Renal cortical epithelial cell (primary cell): ENCODE measurements at places on chromosomes 16 and 17. TPM values are rescaled to one million over a fixed set of nuclear protein-coding genes. Genes with fewer than 3 reads are reported as not detected.

Gene PAM16
- total RNA-seq, result 9.1 and 37.0 TPM in 2 replicates

Gene MTHFSD
- 7.5 and 18.5 TPM in 2 replicates for total RNA-seq

Gene TBX6
- 0.15 TPM in 1 of 2 replicates, not detected in the other for total RNA-seq

Gene SLC16A11
- not detected in 2 replicates for total RNA-seq

Gene SCN4A
- not detected in 2 replicates for total RNA-seq

Gene BAIAP2
- total RNA-seq, result 29.2 and 55.2 TPM in 2 replicates

Gene CEMP1
- total RNA-seq, result not detected in 2 replicates

Gene C17orf107
- total RNA-seq, result 1.7 and 4.2 TPM in 2 replicates

Gene CCDC200
- total RNA-seq, result not detected in 2 replicates

Gene WIPF2
- total RNA-seq, result 9.6 and 24.5 TPM in 2 replicates

Gene FBXO39
- total RNA-seq, result 0.20 TPM in 1 of 2 replicates, not detected in the other

Gene GDPD3
- 0.15 TPM in 1 of 2 replicates, not detected in the other for total RNA-seq

Gene GP1BA
- total RNA-seq, result not detected in 2 replicates

Gene WFIKKN1
- 0.35 TPM in 1 of 2 replicates, not detected in the other for total RNA-seq

Gene HBQ1
- total RNA-seq, result 2.4 TPM in 1 of 2 replicates, not detected in the other

Gene VMO1
- not detected in 2 replicates for total RNA-seq

Gene SLC12A3
- 2.4 and 5.2 TPM in 2 replicates for total RNA-seq

- no peak for DNase-seq
Observed at GRCh38 chr17:10089196-10089804, 109.1 kb downstream of the GAS7 start.

DNA sequence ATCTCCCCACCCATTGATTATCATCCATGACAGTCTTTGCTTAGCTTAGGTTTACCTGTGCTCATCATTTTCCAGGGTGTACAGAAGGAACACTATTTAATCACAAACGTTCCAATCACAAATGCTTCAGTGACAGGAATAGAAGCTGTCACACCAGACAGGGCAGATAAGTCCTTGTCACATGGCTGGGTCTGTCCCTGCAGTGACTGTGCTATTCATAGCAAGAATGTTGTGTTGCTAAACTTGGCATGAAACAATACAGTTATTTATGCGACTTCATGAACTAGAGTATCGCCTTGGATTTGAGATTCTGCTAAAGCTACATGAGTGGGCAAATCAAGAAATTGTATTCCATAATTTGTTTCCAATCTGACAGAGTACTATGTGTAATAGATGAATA, 108.4 kb downstream of the CDH13 start:
- DNase-seq, result no peak

- DNase-seq, result no peak
Observed at GRCh38 chr17:8284126-8284525, 4.3 kb upstream of the RANGRF start.

GRCh38 chr16:66154801-66155200, 211.7 kb upstream of the CDH5 start:
- no peak for DNase-seq

- peak; percentile 91 for DNase-seq
Observed at GRCh38 chr17:60372790-60373483, 19.0 kb downstream of the USP32 start.

DNA sequence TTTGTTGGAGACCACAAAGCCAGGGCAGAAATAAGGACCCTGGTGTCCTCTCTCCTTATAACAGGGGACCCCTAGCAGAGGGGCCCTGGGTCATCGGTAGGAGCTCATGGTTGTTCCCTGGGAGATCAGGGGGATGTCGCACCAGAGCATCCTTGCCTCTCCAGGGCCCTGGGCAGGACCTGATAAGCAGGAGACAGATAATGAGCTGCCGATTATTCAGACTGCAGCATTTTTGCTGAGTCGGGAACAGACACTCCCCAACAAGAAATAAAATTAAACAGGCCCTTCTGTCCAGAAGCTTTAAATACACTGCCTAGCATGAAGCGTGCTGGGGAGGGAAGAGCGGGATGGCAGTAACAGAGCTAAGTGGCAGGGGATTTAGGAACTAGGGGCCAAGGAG, 15.4 kb upstream of the GFAP start:
- no peak for DNase-seq

DNA sequence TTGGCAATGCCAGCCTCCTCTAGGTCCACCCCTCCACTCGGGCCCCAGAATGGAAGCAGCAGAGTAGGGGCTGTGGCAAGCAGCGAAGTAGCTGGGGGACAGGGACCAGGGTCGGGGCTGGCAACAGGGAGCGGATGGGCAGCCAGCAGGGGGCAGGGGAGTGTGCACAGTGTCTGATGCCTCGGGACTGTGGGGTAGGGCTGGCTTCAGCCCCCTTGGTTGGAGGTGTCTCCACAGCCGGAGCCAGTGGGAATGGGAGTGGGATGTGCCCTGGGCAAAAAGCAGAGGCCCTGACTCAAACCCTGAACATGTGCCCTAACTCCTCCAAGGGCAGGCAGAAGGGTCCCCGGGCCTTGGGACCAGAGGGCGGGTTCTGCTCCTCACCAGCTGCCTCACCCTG, 18.5 kb upstream of the ARHGAP27 start:
- no peak for DNase-seq

- no peak for DNase-seq
Observed at GRCh38 chr17:58153046-58153445, 4.9 kb downstream of the OR4D1 start.

GRCh38 chr17:81317961-81318605, 23.0 kb upstream of the SLC38A10 start:
- no peak for DNase-seq

- DNase-seq, result no peak
Observed at GRCh38 chr17:78683408-78683961, 98.6 kb downstream of the CYTH1 start.

- DNase-seq, result no peak
Observed at GRCh38 chr16:48384520-48385252, 527 bp downstream of the SIAH1 start.

DNA sequence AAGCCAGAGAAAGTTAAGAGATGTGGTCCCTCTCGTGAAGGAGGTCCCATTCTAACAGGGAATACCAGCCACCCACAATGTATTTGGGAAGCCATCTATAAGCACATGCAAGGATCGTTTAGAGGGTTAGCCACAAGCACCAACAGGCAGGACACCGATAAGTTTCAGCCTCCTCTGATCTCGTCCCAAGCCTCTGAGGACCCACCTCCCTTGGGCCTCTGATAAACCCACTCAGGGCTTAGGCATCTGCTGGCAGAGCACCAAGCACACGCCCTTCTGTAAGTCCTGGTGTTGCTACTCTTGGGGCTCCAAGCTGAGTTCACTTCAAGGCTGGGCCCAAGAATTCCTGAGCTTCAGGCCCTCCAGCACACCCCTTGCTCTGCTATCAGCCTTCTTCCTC, 5.4 kb upstream of the PNPO start:
- peak; percentile 74 for DNase-seq

- peak; percentile 89 for DNase-seq
Observed at GRCh38 chr16:64416216-64417005, 705.5 kb downstream of the CDH11 start.

DNA sequence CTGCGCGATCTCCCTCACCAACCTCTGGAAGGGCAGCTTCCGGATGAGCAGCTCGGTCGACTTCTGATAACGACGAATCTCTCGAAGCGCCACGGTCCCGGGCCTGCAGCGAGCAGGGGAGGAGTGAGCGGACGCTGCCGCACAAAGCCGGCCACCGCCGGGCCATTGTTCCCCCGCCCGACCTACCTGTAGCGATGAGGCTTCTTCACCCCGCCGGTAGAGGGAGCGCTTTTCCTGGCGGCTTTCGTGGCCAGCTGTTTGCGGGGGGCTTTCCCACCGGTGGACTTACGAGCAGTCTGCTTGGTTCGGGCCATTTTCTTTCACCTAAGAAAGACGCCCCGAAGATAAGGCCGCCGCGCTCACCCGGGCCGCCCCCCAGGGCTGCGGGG, 5.8 kb upstream of the UNK start:
- DNase-seq, result no peak

DNA sequence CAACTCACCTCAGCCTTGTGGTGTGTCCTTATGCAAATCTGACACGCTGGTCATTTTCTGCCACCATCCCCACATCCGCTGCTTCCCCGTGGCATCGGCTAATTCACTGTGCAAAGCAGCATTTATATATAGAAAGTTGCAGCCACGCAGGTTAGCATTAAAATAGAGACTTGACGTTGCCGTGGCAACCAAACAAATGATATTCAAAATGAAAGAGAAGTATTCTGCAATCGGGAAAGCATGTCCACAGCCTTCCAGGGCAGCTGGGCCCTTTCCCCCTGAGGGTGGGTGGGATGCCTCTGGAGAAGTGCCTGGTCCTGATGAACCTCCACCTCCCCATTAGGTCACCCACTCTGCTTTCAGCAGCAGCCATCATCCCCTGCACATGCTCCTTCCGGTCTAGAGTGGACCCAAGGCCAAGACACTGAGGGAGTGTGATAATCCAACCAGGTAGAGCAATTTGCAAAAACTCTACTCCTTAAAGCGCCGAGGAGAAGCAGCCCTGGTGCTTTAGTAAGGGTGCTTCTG, 138.7 kb downstream of the GAS7 start:
- no peak for DNase-seq

DNA sequence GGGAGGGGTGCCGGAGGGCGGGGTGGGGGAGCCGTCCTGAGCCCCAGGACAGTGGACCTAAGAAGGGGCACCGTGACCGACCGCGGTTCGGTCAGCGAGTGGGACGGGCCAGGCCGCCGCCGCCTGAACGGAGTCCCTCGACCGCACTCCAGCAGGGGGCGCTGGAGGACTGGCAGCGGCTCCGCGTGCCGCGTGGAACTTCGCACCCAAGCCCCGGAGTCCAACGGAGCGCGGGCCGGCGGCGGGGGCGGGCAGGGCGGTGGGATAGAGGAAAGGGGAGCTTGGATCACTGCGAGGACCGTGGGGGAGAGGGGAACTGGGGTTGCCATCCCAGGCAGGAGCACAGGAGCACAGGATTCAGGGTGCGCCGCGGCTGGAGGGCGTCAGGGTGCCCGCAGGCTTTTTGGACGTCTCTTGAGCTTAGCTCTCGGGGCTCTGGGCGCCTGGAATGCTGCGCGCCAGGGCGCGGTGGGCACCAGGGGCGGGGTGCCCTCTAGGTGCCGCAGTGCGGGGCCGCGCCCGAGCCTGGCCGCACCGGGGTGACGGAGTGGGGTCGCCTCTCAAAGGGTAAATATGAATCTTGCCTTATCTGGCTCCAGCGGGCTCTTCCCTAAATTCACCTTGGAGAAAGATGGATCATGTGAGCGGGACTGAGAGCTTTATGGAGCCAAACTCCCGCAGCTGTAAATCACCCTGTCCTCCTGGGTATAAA, 379 bp upstream of the OTOP2 start:
- DNase-seq, result no peak

GRCh38 chr16:57682809-57683635, 11.6 kb upstream of the DRC7 start:
- no peak for DNase-seq

- DNase-seq, result peak; percentile 30
Observed at GRCh38 chr16:83420206-83420760, 387.5 kb upstream of the HSBP1 start.

- DNase-seq, result no peak
Observed at GRCh38 chr17:55368706-55369105, 52.9 kb downstream of the MMD start.

GRCh38 chr17:47225911-47226688, 17.0 kb downstream of the MYL4 start:
- DNase-seq, result peak; percentile 54

GRCh38 chr16:71626018-71626857, at the start of gene MARVELD3:
TSS of gene MARVELD3 (plus strand) at chr16:71626184. CDS start at chr16:71626230, 46 bp downstream.
- DNase-seq, result no peak

DNA sequence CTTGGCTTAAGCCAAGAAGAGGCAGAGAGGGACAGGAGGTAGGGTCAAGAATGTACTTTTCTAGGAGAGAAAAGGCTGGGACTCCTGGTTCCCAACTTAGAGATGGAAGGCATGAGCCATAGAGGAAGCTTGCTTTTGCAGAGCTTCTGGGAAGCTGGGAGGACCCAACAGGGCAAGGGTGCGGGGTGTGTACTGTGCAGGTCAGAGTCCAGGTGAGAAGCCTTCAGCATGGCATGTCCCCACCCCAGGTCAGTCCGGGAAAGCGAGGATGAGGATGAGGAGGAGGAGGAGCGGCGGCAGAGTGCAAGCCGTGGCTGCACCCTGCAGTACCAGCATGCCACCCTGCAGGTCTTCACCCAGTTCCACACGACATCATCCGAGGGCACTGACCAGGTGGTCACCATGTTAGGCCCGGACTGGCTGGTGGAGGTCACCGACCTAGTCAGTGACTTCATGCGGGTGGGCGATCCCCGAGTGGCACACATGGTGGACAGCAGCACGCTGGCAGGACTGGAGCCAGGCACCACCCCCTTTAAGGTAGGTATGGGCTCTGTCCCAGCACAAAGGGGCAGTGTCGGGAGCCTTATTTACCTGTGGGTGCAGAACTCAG, 55.3 kb downstream of the TMEM132E start:
- no peak for DNase-seq

DNA sequence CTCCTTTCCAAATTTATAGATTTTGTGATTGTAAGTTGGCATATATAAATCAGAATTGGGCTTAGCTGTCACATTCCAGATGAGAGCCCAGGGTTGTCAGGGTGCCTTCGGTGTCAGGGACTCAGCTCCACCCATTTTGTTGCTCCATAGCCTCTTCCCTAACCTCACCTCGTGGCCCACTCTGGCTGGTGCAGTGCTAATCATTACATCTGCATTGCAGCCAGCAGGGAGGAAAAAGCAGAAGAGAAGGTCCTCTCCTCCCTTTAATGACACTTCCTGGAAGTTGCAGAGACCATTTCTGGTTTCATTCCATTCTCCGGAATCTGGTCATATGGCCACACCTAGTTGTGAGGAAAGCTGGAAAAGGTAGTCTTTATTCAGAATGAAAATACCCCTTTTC, 113.3 kb downstream of the CCT6B start:
- no peak for DNase-seq

- DNase-seq, result peak; percentile 92
Observed at GRCh38 chr16:71474864-71475263, 12.8 kb upstream of the ZNF23 start.

GRCh38 chr16:24282141-24282540, 26.0 kb downstream of the CACNG3 start:
- DNase-seq, result no peak

- no peak for DNase-seq
Observed at GRCh38 chr17:76966486-76967181, 98.4 kb downstream of the MGAT5B start.

DNA sequence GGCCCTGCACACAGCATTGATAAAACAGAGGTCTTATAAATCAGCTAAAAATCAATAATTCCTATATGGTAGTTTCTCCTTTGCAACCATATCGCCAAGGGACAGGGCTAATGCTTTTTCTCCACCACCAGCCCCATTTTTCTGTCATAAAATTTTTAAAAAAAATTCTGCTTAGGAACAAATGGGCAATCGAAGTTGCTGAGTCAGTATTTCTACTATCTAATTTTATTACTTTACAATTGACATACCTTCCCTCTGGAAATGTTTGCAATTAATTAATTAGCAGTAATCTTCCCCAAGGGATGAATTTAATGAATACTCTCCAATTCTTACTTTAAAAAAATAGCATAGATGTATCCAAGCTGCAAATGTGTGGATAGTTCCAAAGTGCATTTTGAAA, 1.7 kb upstream of the IRX6 start:
- no peak for DNase-seq
